ENCODE measurements at places on chromosomes 2 and 18.

DNA sequence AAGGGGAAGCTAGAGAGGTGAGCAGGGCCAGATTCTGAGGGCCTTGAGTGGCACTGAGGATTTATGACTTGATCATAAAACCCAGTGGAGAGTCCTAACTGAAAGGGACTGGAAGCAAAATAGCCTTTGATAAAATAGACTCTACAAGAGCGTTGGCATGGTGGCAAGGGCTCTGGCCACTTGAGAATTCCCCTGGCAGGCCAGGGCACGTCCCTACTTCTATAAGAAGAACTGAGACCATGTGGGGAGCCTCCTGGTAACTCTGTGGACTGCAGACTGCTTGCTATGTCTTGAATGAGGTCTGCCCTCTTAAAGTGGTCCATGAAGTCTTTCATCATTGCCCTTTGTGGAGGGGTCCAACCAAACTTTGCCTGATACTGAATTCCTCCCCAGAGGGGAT lies 324.8 kb downstream of the ALK start:
- no peak for DNase-seq

- DNase-seq, result no peak
Observed at GRCh38 chr2:231129216-231129615, 4.4 kb upstream of the HTR2B start.

- no peak for DNase-seq
Observed at GRCh38 chr2:50680646-50681045, 351.3 kb downstream of the NRXN1 start.

GRCh38 chr18:29169599-29169998 lies 992.7 kb upstream of the CDH2 start:
- DNase-seq, result no peak

DNA sequence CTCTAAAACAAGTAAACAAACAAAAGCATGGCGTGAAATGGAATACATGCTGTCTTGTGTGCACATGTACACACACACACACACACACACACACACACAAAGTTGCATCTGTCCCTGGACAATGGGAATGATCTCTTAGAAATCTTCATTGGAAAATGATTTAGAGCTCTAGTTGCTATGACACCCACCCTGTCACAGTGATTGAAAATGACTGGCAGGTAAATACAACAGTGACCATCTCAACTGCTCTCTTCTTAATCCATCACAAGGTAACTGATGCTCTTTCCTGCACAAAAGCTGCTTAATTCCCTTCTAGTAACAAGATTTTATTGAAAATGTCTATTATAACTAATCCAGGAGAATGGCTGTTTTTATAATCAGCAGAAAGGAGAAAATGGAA lies 1011.7 kb upstream of the GYPC start:
- no peak for DNase-seq

- no peak for DNase-seq
Observed at GRCh38 chr18:56235071-56235470, 403.3 kb downstream of the TXNL1 start.

DNA sequence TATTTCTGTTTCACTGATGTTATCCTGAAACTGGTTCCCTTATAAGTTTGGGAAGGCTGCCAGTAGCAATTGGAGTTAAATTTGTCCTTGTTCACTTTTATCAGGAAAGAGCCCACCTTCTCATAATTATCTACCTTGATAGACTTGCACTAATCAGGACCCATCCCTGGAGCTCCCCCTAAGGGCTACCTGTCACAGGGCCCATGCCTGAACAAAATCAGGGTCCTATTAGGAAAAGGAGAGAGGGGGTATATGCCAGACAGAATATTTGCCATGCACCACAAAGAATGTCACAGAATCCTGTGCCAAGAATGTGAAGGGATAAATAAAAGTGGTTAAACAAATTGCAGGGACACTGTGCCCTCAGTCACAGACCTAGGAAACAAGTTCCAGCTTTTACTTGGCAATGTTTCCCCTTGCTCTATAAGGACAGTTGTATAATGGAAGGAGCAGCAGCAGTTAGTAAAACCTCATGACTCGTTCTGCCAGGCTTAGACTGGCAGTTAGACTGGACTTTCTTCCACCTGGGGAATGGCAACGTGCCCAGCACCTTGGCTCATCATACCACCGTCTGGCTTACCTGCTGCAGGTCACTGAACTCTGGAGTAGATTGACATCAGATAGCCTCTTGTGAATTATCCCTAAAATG lies 32.3 kb upstream of the VWC2L start:
- DNase-seq, result no peak

DNA sequence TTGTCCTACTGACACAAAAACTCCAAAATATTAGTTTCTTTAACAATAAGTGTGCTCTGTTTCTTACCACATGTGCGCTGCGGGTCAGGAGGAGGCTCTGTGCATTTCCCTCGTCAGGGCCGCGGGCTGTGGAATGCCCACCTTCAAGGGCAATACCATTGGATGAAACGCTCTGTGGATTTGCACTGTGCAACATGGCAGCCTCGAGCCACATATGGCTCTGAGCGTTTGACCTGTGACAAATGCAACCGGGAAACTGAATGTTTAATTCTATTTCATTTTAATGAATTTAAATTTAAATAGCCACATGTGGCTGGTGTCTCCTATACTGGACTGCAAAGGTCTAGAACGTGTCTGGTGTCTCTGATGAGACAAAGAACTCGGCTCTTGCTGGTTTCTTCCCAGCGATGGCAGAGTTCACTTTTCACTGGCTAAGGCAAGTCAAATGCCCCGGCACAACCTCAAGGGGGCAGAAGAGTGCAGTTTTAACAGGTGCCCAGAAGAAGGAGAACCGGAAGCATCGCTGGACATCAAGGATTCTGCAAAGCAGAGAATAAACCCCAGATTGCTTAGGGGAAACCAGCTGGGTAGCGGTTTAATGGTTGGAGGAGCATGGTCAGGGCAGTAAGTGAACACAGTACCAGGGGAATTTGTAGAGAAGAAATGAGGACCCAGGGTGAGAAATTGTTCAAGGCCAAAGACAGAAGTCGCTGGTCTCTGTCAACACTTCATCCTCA lies 37.0 kb upstream of the TMEM18 start:
- no peak for DNase-seq

DNA sequence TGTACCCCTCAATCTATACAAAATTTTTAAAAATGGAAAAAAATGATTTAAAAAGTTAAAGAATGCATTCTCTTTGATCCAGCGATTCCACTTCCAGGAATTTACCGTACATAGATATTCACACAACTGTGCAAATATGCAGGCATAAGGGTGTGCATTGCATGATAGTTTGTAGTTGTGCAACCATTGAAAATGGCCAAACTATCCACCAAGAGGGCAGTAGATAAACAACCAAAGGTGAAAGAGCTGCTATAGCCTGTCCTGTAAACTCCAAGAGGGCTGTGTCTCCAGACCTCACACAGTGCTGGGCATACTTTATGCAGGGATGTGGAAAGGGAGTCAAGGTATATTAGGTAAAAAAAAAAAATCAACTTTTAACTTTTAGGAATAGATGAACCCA lies 116.5 kb upstream of the NEDD4L start:
- DNase-seq, result no peak

GRCh38 chr2:148967578-148967977 lies 70.9 kb upstream of the LYPD6B start:
- no peak for DNase-seq

DNA sequence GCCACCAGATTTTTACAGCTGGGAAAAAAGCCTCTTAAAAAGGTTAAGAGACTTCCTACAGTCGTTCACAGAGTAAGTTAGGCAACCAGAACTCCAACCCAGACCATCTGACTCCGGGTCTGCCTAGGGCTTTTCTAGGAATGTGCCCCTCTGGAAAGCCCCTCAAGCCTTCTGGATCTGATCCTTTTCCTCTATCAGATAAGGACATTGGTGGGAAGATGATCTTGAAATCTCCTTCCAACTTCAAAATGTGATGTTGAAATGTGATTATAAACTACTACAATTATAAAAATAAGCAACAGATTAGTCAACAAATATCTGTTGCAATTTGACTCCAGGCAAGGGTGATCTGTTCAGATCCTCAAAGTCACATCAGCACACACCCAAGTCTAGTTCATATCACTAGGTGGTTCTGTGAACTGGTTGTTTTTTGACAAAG lies 270.4 kb downstream of the ARHGAP15 start:
- DNase-seq, result no peak

All from activated CD8-positive, alpha-beta memory T cell treated with anti-CD3 and anti-CD28 coated beads for 1 hour (primary cell).